Ovary (tissue), 10 donors: ENCODE measurements at places on chromosomes 12 and 14. TPM values are rescaled to one million over a fixed set of nuclear protein-coding genes. Genes with fewer than 3 reads are reported as not detected.

Gene TEX52
- polyA plus RNA-seq: not detected

Gene ALG10
- 1.9 TPM for polyA plus RNA-seq

Gene SLC16A7
- 6.3 TPM for polyA plus RNA-seq

Gene ANO2
- 3.1 TPM for polyA plus RNA-seq

Gene PTGER2
- polyA plus RNA-seq: 5.8 TPM

Gene ANO4
- 4.1 TPM for polyA plus RNA-seq

Gene MED13L
- 73.5 TPM for polyA plus RNA-seq

Gene TNFRSF1A
- 230 TPM for polyA plus RNA-seq

Gene NGB
- 0.04 TPM for polyA plus RNA-seq

Gene AKAP6
- 6.4 TPM for polyA plus RNA-seq

Gene LMNTD1
- not detected for polyA plus RNA-seq

DNA sequence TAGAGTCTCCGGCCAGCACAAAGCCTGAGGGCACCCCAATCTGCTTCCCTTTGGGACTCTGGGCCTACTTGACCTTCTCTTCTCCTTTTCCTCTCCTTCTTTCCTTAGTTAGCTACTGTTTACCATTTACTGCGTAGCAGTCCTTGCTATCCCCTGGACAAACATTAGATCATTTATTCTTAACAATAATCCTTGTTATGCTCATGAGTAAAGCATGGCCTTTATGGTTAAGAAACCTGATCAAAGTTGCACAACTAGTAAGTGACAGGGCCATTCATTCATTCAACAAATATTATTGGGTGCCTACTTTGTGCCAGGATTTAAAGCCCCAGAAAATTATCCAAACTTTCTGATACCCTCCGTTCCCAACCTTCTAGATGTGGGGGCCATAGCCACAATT lies 3.2 kb upstream of the HDAC7 start:
- DNase-seq: no peak

GRCh38 chr14:106491851-106492250 lies 965.5 kb downstream of the TMEM121 start:
- no peak for DNase-seq

DNA sequence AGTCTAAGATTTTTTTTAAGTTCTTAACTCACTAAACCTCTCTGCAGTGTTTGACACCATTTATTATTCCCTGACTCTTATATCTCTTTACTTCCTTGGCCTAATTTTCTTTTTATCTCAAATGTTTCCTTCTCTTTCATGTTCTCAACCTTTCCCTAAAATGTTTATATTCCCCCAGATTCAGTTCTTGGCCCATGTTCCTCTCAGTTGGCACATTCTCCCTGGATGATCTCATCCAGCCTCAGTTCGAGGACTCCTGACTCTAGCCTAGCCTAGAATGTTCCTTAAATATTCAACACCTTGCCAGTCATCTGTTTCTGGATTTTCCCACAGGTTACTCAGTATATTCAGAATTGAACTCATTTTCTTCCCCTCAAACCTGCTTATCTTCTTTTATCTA lies 81.3 kb downstream of the SCN8A start:
- DNase-seq: no peak

- DNase-seq: no peak
Observed at GRCh38 chr12:107229827-107230226, 136.5 kb upstream of the CRY1 start.

DNA sequence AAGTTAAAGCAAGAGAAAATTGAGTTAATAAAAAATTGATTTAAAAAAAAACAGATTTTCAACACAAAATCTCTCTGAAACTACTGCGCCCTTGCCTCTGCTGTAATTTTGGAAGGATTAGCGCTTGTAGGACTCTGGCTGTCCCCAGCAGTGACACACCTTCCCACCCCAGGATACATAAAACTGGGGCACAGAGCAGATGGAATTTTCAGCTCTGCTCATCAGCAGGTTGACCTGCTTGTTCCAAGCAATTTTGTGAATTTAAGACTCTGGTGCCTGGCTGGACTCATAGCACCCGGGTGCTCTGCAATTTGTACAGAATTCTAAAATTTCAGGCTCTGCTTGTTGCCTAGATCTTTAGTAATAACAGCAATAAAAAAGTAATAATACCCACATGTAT lies 257.8 kb upstream of the GARIN6 start:
- DNase-seq: no peak

- no peak for DNase-seq
Observed at GRCh38 chr12:109182041-109182839, 65.9 kb downstream of the ACACB start.

GRCh38 chr14:23910101-23910875 lies 43.3 kb upstream of the DHRS4 start:
- DNase-seq: peak; percentile 45

- DNase-seq: no peak
Observed at GRCh38 chr12:27971606-27972005, 927 bp downstream of the PTHLH start.

- no peak for DNase-seq
Observed at GRCh38 chr14:105064001-105064400, 1.2 kb downstream of the GPR132 start.

DNA sequence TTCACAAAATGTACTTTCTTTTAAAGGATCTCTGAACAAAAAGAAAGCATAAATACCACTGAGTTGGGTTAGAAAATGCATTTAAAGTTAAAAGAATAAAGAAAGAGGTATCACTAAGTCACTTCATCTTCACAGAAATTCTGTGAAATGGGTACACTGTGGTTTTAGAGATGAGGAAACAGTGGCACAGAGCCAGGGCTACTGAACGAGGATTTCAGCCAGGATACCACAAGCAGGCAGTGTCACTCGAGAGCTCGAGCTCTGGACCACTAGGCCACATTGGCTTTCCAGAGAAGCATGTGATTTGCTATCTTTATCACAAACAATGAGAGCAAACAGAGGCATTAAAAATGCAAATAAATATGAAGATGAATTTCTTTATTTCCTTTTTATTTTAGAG lies 51.0 kb downstream of the WDHD1 start:
- no peak for DNase-seq

DNA sequence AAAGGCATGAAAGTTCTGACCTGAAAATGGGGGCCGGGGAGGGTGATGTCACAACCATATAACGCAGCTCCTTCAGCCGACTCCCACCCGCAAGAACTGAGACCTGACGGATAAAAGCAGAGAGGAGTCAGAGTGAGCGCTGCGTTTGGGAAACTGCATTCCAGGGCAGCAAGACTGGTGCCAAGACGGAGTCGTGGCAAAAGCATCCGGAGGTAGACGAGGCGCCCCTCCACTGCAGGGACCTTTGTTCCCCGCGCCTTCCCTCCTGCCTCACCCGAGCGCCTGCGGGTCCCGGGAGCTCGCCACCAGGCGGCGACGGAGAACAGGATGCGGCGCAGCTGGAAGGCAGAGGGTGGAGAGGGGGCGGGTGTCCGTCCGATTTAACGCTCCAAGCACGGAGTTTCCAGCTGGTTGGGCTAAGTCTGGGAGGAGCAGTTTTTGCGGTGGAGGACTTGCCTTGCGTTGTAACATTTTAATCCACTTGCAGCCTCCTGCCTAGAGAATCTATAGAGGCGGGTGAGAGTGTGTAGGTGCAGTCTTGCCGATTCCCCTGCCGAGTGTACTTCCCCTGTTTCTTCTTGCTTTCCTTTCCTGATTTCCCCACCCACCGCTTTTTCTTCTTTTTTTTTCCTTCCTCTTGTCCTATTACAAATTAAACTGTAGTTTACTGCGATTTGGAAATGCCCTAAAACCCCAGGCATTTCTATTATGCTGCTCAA lies 1.2 kb upstream of the CPNE8 start:
- DNase-seq: peak; percentile 90

- no peak for DNase-seq
Observed at GRCh38 chr12:94227066-94227465, 78.7 kb downstream of the PLXNC1 start.

DNA sequence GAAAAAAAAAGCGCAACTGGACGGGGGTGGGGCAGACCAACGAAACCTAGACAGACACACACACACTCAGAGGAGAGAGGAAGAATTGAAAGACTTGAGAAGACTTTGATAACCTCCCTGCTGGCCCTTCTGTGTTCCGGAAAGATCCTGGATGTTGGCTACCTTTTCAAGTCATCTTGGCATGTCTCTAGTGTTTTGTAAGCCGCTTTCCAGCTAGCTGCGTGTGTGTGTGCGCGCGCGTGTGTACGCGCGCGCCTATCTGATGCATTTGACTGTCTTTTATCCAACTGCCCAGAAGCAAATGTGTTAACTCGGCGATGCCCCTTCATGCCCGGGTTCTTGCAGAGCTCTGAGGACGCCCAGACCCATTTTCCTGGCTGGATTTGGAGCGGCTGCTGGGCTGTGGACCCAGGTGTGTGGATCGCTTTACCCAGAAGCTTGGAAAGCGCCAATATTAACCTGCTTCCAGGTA lies 664 bp downstream of the LRFN5 start:
- DNase-seq: no peak

GRCh38 chr12:20361416-20361815 lies 6.9 kb upstream of the PDE3A start:
- DNase-seq: no peak

GRCh38 chr12:127355061-127355841 lies 911.7 kb upstream of the TMEM132C start:
- no peak for DNase-seq

GRCh38 chr12:108995370-108995992 lies 25.4 kb downstream of the SVOP start:
- DNase-seq: no peak

GRCh38 chr14:106564058-106564643 lies 1037.8 kb downstream of the TMEM121 start:
- DNase-seq: no peak

GRCh38 chr12:112175361-112176155 lies 50.2 kb downstream of the TRAFD1 start:
- DNase-seq: no peak

DNA sequence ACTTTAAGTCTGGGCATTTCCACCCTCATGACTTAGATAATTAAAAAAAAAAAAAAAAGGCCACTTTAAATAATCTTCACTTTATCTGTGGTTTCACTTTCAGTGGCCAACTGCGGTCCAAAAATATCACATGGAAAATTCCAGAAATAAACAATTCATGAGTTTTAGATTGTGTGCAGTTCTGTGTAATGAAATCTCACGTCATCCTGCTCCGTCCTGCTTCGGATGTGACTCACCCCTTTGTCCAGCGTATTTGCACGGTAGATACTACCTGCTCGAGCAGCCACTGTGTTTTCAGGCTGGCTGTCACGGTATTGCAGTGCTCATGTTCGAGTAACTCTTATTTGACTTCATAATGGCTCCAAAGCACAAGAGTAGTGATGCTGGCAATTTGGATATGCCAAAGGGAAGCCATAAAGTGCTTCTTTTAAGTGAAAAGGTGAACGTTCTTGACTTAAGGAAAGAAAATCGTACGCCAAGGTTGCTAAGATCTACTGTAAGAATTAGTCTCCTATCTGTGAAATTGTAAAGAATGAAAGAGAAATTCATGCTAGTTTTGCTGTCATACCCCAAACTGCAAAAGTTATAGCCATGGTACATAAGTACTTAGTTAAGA lies 2.4 kb downstream of the E2F7 start:
- no peak for DNase-seq

- no peak for DNase-seq
Observed at GRCh38 chr14:91164676-91165075, 50.8 kb downstream of the DGLUCY start.

DNA sequence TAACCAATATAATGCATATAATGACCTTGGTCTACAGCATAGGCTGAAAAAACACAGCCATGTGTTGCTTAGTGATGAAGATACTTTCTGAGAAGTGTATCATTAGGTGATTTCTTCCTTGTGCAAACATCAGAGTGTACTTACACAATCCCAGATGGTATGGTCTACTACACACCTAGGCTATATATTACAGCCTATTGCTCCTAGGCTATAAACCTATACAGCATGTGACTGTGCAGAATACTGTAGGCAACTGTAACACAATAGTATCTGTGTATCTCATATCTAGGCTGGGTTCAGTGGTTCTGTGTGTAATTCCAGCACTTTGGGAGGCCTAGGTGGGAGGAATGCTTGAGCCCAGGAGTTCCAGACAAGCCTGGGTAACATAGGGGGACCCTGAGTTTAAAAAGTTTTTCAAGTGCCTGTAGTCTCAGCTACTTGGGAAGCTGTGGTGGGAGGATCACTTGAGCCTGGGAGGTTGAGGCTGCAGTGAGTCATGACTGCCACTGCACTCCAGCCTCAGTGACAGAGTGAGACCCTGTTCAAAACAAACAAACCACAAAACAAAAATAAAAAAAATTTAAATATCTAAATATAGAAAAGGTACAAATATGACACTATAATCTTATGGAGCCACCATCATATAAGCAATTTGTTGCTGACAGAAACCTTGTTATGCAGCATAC lies 66.6 kb downstream of the GRIP1 start:
- DNase-seq: no peak

GRCh38 chr14:77053046-77053841 lies 24.7 kb upstream of the IRF2BPL start:
- DNase-seq: peak; percentile 78
